Activated T-cell treated with anti-CD3 and anti-CD28 coated beads for 24 hours (primary cell): ENCODE measurements at places on chromosomes 1 and 21.

GRCh38 chr1:33932871-33933270 lies 69.0 kb downstream of the HMGB4 start:
- no peak for DNase-seq

DNA sequence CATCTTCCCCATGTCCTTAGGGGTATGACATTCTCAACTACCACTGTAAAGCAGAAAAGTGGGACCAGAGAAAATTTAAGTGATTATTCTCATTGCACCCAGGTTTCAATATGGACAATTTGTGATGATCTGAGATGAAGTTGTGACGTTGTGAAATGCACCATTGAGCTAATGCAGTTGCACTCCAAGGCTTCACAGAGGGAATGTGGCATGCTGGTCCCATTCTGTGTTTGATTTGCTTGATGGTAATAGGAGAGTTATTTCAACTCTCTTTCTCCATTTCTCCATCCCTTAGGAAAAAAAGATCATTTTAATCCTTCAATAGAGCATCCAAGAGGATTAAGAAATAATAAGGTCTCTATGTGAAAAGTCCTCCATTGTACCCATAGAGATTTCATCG lies 136.6 kb downstream of the SLC30A10 start:
- DNase-seq = no peak

GRCh38 chr1:228149406-228150119 lies at the start of gene GJC2:
TSS of gene GJC2 (plus strand) at chr1:228149930. CDS start at chr1:228157759, 7,829 bp downstream.
- no peak for DNase-seq

DNA sequence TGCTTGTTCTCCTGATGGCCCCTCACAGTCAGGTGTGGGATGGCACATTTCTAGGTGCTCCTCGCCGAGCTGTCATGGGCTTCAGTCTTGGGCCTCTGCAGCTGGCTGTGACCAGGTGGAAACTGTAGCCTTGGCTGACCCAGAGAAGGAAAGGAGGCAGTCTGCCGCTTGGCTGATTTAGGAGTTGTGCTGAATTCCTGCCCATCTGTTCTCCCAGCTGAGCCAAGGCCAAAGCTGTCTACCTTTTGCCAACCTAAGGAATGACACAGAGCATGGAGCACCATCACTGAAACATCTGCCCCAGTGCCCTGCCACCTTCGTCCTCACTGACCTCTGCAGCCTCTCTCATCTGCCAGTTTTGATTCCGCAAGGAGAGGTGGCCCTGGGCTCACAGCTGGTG lies 27.9 kb downstream of the UTP25 start:
- no peak for DNase-seq

DNA sequence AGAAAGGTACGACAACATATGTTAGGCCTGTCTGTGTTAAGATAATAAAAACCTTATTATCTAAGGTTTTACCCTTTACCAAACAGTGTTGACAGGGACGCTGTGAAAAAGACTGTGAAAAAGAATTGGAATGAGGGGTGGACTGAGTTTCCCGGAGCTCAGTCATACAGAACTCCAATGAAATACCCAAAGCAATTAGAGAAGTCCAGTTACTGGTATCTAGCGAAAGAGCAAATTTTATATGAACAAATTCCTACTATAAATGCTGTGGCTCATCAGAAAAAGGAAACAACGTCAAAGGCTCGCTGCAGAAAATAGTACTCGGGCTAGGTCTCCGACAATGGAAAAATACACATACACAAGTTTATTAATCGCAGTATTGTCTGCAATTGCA lies 708 bp upstream of the RBBP5 start:
- DNase-seq = no peak

GRCh38 chr1:229535230-229535629 lies 23.3 kb downstream of the ABCB10 start:
- no peak for DNase-seq

DNA sequence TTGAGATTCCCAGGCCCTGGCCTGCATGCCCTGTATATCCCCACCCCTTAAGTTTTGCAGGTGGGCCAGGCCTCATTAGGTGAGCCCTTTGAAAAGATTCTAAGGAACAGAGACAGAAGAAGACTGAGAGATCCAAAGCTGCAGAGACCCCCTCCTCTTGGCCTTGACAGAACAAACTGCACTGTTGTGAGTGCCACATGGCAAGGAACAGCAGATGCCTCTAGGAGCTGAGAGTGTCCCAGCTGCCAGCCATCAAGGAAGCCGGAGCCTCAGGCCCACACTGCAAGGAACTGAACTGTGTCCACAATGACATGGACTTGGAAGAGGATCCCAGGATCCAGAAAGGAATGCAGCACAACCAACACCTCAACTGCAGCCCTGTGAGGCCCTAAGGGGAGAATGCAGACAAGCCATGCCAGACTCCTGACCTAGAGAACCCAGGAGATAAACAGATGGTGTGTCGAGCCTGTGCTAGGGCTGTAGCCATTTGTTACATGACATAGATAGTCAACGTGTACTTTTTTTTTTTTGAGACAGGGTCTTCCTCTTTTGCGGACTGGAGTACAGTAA lies 182.7 kb downstream of the AJAP1 start:
- no peak for DNase-seq

- no peak for DNase-seq
Observed at GRCh38 chr1:186476264-186477040, 15.5 kb upstream of the PDC start.

GRCh38 chr1:180912211-180912800 lies 391 bp upstream of the KIAA1614 start:
- no peak for DNase-seq

GRCh38 chr21:36589352-36589971 lies 109.5 kb upstream of the SIM2 start:
- peak; percentile 10 for DNase-seq

DNA sequence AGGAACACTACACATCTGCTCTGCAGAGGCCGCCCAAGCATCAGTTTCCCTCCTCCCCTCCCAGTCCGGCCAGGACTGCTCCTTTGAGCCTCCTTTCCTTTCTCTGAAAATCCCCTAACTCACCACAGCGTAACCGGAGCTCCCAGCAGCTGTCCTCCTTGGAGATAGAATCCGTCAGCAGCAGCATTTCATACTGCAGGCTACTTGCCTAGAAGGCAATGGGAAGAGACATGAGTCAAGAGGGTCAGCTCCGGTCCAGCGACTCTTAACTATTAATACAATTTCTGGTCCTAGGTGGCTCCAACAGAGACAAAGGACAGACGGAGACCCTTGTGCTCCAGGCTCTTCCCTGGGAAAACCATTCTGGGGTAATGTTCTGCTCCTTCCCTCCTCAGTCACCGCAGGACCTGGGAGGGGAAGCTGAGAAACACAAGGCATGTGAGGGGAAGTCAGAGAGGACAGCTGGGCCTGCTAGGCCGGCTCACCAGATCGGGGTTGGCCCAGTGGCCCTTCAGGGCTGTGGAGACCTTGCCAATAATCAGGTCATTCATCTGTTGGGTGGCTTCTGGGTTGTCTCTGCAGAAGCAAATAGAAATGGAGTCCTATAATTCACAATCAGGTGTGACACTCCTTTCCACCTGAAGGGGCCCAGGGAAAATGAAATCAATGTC lies 99.7 kb downstream of the UBR4 start:
- no peak for DNase-seq

- no peak for DNase-seq
Observed at GRCh38 chr1:161287482-161288054, 22.2 kb downstream of the MPZ start.

DNA sequence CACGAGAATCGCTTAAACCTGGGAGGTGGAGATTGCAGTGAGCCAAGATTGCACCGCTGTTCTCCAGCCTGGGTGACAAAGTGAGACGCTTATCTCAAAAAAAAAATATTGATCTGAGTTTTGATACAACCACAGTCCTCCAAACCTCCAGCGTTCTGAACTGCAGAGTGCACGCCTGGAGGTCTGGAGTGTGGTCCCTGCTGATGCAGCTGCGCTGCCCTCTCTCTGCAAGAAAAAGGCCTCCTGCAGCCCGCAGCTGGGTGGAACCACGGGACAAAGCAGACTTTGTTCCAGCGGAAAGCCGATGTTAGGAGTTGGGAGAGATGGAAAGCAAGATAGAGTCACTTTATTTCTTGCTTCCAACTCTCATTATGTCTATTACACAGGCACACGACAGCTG lies 144.9 kb upstream of the SOD1 start:
- DNase-seq = no peak

GRCh38 chr21:43362915-43363314 lies 64.0 kb downstream of the SIK1 start:
- DNase-seq = no peak

GRCh38 chr1:220336391-220337031 lies 64.3 kb upstream of the RAB3GAP2 start:
- DNase-seq = no peak

DNA sequence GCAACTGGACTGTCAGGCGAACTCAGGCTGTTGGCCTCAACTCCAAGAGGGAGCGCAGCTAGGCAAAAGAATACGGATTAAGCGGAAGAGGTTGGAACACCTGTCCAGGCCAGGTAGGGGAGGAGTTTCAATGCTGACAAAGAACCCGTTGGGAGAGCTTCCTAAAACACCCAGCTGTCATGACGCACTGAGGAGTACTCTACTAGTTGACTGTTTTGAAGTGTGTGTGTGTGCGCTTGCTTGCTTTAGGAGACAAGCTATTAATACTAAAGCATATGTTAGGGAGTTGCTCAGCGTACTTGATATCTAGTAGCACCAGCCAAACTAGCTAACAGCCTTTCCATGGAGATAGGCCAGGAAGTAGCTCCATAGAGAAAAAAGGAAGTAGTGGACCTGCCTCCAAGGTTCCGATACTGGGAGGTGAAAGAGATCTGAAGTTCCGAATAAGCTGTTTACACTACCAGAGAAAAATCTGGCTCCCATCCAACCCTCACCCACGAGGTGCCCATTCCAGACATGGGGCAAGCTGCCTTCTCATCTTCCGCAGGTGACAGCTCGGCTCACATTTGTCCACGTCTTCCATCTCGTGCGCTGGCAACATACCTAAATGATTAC lies 974 bp upstream of the FNBP1L start:
- DNase-seq = no peak

DNA sequence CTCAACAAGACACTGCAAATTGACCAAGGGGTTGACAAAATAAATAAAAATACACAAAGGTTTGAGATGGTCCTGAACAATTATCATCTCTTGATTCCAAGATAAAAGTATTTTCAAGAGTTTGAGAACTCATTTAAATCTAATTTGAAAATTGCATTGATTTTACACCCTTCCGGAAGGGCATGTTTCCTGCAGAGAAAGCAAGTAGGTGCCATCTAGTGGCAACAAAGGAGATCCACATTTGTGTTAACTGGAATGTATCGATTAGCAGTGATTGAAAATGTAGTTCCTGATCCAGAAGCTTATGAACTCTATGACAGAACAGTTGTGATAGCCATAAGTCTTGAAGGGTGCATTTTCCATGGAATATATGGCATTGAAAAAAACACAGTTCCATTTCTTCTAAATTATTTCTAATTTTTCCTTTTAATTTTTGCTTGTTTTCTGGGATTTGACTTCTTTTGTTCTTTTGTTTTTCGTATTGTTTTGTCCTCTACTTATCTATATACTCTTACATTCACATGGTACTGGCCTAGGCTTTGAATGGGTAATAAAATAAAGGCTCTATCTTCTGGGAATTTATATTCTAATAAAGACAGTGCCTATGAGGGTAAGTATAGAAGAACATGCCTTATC lies 143.7 kb downstream of the DNM3 start:
- no peak for DNase-seq

- DNase-seq = no peak
Observed at GRCh38 chr1:19045898-19046880, 89.7 kb upstream of the IFFO2 start.

DNA sequence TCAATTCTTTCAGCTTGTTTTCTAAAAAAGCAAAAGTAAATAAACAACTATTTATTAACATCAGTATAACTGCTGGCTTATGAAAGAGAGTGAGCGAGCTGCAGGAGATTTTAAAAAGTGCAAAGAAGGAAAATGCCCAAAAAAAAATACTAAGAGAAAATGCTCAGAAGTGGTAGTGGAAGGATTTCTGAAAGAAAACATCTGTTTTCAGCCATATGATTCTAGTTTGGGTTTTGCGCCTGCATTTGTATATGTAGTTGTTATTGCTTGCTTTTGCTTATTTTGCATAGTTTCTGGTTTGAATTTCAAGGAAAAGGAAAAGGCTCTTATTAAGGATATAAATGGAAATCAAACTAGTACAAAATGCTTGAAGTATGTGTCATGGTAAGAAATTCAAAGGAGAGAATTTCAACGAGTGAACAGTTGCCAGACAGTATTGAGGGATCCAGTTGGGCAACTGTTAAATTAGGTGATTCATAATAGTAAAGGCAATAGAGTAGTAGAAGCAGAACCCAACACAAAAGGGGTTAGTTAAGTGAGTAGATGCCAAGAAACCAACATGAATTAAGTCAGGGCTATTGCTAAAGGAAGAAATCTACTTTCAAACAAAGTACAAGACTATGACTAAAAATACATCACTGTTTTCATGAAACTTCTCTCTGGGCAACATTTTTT lies 1.2 kb downstream of the GBP5 start:
- DNase-seq = no peak

DNA sequence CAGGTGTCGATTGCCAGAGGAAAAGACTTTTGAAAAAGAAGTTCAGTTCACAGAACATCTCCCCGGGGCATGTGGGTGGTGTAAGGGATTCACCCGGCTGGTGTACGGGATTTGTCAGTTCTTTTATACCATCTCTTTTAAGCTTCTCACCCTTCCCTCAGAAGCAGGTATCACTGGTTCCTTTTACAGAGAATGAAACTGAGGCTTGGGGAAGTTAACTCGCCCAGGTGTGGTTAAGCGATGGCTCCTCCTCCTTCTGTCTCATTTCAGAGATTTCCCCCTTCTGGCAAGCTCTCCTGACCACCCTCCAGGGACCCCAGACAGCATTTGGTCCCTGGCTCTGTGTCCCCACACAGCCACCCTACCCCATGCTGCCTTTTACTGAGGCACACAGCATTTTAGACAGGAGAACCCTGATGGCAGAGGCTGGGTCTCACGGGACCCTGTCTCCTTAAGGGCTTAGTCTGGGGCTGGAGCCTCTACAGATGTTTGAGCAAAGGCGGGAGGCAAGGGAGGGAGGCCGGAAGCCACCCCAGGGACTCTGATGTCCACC lies 2.8 kb upstream of the ECE1 start:
- DNase-seq = peak; percentile 49
